ENCODE measurements at places on chromosomes 3 and 15.

DNA sequence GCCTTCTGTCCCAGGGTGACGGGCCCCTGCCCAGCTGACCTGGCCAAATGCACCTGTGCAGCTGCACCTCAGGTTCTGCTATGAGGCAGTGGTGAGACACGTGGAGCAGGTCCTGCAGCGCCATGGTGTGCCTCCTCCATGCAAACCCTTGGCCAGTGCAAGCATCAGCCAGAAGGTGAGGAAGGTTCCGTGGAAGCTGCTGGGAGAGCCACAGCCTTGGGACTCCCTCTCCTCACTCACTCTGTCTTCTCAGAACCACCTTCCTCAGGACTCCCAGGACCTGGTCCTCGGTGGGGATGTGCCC lies 31.6 kb downstream of the PTPN23 start:
- DNase-seq, result no peak

GRCh38 chr15:39125904-39126303 lies 455.0 kb upstream of the THBS1 start:
- peak; percentile 70 for DNase-seq

DNA sequence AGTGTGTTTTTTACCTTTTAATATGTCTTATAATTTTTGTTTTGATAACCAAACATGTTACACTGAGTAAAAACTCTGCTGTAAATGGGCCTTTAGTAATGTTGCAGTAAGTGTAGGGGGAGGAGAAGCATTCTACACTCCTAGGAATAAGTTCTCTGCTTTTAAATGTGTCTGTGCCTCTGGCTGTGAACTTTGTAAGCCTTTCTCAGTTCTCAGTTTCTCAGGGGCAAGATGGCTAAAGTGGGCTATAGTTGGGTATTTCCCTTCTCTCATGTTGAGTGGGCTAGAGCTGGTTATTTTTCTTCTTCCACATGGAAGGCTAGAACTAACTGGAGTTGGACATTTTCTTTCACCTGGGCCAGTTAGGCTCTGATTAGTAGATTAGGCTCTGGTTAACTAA lies 75.3 kb upstream of the NUDT16 start:
- DNase-seq, result no peak

DNA sequence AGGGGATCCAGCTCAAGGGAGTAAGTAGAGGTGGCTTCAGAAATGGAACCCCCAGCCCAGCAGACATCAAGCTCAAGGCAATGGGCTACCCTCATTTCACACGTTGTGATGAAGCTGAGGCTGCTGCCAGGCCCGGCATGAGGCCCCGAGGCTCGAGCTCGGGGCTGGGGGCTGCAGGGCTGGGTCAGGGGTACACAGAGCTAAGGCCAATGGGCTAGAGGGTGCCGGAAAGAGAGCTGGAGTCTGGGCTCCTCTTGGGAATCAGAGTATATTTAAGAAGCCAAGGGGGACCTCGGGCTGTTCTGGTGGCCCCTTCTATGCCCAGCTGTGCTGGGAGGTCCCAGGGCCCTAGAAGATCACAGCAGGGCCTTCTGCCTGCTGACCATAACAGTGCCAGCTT lies 7.4 kb downstream of the PRSS50 start:
- DNase-seq, result no peak

- no peak for DNase-seq
Measured at GRCh38 chr3:129745253-129745652, 138.8 kb upstream of the PLXND1 start.

- no peak for DNase-seq
Measured at GRCh38 chr3:53719796-53720195, 126.4 kb downstream of the CHDH start.

- DNase-seq, result no peak
Measured at GRCh38 chr15:40317580-40317979, 5.9 kb upstream of the INAFM2 start.

- no peak for DNase-seq
Measured at GRCh38 chr3:2099028-2099671, 484 bp downstream of the CNTN4 start.

DNA sequence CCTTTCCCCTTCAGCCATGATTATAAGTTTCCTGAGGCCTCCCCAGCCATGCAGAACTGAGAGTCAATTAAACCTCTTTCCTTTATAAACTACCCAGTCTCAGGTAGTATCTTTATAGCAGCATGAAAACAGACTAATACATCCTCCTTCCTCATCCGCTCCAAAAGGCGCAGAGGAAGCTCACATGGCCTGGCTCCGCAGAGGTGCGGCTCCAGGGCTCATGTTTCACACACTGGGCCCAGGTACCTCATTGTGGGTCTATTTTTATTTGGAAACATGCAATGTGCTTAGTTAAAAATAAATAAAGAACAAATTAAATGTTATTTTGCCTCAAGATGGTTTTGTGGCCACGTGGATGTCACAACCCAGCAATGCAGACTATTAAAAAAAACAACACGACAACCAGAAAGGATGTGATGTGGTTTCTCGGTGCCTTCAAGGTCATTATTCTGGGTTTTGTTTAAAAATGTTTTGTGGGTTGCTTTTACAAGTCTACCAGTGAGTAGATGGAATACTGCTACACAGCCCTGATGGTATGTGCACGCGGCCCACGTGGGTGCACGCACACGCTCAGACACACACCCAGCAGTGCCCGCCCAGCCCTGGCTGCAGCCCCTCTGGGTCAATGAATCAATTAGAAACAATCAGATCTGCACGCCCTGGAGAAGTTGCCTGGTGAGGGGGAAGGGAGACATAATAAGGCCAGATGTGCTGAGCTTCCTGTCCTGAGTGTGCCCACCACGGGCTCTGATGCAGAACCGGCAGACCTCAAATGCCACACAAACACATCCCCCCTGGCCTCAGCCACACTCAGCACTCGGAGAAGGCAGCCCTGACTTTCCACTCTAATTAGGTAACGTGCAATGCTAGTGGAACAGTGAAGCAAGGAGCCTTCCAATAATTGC lies 140.1 kb downstream of the ADAMTS17 start:
- DNase-seq, result no peak

GRCh38 chr15:99438691-99439523 lies 126.9 kb upstream of the MEF2A start:
- no peak for DNase-seq

- no peak for DNase-seq
Measured at GRCh38 chr15:40853241-40853890, 9.5 kb downstream of the SPINT1 start.

- no peak for DNase-seq
Measured at GRCh38 chr15:92146511-92147150, 247.1 kb upstream of the ST8SIA2 start.

DNA sequence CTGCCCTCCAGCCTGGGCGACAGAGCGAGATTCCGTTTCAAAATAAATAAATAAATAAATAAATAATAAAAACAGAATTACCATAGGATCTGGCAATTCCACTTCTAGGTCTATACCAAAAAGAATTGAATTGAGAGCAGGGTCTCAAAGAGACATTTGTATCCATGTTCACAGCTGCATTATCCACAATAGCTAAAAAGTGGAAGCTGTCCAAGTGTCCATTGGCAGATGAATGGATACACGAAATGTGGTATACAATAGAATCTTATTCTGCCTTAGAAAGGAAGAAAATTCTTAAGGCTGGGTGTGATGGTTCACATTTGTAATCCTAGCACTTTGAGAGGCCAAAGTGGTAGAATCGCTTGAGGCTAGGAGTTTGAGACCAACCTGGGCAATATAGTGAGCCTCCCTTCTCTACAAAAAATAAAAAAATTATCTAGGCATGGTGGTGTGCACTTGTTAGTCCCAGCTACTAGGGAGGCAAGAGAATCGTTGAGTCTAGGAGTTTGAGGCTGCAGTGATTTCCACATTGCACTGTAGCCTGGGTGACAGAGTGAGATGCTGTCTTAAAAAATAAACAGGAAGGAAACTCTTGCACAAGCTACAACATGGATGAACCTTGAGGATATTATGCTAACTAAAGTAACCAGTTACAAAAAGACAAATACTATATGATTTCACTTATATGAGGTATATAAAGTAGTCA lies 24.2 kb downstream of the PFKFB4 start:
- DNase-seq, result no peak

DNA sequence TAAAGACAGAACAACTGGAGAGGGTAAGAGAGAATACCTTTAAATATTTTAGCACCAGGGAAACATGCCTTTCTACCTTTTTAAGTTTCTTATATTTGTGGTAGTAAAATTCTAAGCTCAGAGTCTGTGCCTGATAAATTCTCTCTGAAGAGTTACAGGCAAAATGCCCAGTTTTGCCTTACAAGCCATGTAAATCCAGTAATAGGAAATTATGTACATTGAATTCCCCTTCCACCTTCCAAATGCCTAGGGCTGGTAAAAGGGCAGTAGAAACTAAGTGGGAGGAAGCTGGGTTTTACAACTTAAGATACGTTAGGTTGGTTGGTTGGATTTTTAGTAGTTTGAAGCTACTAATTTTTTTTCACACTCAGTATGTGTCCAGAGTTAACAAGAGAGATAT lies 43.1 kb upstream of the TP63 start:
- no peak for DNase-seq

GRCh38 chr15:36694574-36694973 lies 115.1 kb downstream of the CDIN1 start:
- DNase-seq, result no peak

DNA sequence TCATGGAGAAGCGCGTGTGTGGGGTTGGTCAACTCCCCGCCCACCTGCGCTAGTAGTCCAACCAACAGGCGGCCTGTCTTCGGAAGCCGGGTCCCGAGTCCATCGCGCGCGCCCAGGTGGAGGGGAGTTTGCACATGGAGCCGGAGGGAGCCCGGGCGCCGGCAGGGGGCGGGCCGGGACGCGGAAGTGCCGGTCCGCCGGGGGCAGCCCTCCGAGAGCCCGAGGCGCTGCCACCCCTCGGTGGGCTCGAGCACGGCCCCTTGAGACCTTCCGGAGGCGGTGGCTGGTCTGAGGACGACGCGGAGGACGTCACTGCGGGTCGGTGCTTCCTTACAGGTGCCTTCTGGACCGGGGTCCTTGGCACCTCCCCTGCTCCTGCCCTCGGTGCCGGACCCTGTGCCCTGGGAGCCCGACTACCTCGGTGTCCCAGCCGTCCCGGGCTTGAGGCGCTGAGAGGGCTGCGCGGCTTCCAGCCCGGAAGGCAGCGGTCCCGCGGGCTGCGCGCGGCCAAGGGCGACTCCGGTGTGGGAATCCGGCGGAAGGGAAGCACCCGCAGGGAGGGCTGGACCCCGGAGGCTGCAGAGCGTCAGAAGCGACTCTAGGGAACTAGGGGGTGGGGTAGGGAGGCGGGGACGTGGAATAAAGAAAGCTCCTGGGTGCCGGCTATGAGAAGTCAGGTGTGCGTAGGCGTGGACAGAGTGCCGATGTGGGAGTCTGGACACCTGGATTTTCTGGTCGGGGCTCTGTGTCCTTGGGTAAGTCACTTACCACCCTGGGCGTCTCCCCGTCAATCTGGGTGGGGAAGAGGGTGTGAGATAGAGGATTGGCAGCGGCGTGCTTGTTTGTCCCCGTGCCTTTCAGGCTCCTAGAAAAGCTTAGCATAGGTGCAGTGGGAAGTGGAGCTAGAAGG lies 212.3 kb downstream of the FGF12 start:
- DNase-seq, result no peak

All from hematopoietic multipotent progenitor cell treated with erythropoietin and hydrocortisone succinate and interleukin-3 and kit ligand, for 17 days (in vitro differentiated cells).